ENCODE measurements at places on chromosomes 7 and 10.
A peak's percentile ranks its signal among the peaks of the same experiment; 100 is the strongest.

- no peak for DNase-seq
Observed at GRCh38 chr10:35751347-35751746, 109.3 kb upstream of the FZD8 start.

DNA sequence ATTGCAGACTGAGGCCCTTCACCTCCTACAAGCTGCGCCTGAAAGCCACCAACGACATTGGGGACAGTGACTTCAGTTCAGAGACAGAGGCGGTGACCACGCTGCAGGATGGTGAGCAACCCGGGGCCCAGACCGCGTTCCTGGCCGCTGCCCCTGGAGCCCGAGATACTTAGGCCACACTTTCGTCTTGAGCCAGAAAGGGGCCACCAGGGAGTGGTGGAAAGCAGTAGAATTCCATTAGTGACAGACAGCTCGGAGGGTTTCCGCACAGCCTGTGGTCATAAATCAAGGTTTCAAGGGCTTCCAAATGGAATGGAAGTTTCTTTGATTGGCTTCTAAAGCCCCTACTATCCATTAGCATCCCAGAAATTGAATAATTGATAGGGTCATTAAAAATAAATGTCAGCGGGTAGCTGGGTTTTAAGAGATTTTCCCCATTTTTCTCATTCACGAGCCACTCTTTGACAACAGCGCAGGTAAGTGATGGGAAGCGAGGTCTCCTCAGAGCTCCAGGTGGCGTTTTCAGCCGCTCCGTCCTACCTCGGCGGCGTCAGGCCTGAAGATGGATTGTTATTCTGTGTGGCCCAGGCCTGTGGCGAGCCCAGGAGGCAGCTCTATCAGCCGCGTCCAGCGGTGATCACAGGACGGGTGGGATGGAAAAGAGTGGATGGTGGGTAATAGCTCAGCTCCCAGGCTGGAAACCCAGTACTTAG lies 523.5 kb upstream of the FOXK1 start:
- no peak for DNase-seq

- DNase-seq, result no peak
Observed at GRCh38 chr10:104657457-104657856, 16.4 kb downstream of the SORCS3 start.

- DNase-seq, result no peak
Observed at GRCh38 chr10:117240621-117241529, at the start of gene SLC18A2. Gene SLC18A2 (plus strand): TSS chr10:117241114. CDS start chr10:117241694, 580 bp downstream.

DNA sequence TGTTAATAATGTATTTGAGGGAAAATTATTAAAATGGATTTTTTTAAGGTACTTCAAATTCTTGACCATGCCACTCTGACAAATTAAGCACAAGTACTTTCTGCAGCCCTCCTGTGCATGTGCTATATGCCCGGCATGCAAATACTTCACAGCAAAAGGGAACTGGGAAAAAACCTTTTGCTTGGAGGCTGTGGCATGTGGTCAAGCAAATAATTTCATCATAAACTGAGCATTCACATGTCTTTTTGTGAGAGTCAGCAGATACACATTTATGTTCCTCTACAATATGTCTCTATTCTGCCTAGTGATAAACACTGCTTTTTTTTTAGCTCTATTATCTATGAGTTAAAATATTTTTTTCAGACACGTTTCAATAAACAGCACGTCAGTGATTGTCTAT lies 53.7 kb upstream of the SEMA3A start:
- DNase-seq, result no peak

- DNase-seq, result no peak
Observed at GRCh38 chr10:69295027-69295636, 16.8 kb downstream of the HK1 start.

GRCh38 chr7:111789048-111789320 lies 226.7 kb upstream of the IMMP2L start:
- DNase-seq, result no peak

DNA sequence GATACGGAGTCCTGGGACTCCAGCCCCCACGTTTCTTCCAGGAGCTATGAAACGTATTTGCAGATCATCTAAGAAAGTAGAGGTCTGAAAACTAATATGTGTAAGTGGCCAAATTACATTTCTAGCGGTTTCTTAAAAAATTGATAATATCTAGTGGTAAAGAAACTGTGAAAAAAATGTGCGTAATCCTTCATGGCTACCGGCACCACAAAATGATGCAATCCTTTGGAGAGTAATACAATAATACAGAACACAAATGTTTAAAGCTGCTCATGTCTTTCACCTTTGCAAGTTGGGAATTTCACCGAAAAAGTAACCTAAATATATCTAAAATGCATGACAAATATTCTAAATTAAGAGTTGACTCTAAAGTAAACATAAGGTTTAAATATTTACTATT lies 742.1 kb downstream of the GRID1 start:
- DNase-seq, result no peak

GRCh38 chr10:115989621-115990020 lies 283.4 kb downstream of the GFRA1 start:
- no peak for DNase-seq

DNA sequence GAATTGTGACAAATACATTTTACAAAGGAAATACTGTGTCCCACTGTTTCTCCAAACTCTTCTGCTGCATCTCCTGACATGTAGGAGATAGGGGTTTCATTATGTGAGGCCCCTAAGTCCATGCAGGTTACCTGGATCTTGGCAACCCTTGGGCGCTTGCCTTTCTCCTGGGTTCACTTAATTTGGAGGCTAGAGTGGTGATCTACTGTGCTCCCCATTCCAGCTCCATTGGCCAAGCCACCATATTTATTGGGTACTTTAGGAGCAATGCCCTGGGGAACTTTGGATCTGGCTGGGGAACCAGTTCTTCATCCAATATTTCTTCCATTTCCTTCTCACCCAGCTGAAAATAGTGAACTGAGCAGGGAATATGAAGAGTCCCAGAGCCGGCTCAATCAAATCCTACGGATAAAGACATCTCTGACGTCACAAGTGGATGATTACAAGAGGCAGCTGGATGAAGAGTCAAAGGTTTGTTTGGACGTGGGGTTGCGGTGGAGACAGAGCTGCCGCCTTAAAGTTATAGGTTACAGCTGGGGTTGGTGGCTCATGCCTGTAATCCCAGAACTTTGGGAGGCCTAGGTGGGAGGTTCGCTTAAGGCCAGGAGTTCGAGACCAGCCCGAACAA lies 18.5 kb downstream of the MYH16 start:
- DNase-seq, result peak; percentile 40

GRCh38 chr7:91655656-91656055 lies 224.8 kb downstream of the MTERF1 start:
- DNase-seq, result no peak

DNA sequence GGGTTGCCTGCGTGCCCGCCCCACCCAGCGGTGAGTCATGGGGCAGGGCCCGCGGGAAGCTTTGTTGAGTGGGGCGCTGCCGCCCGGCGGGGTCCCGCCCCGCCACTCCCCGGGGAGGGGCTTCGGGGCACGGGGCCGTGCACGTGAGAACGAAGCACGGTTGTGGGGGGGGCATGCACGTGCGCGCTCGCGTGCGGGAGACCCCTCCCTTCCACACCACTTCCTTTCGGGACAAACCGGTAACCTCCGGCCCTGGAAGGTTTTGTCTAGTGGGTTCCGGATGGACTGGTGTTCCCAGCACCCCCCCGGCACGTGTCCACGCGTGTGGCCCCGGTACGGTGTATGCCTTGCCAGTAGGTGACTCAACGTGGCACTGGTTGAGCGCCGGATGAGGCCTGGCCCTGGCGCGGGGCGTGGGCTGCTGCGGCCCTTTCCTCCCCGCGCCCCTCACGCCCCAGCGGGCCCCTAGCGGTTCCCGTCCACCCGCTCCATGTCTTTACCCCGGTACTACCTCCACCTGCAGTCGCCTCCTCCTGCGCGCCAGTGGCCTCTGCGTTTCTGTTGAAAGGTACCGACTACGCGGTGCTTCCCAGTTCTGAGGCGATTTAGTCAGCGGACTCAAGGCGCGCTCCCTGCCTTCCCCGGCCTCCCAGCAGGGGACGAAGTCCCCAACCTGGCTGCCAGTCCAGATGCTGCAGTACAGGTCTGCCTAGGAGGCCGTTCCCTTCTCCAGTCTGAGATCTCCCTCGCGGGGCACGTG lies 3.1 kb downstream of the ADIRF start:
- peak; percentile 76 for DNase-seq

GRCh38 chr10:120945801-120946302 lies 94.7 kb downstream of the WDR11 start:
- DNase-seq, result no peak

DNA sequence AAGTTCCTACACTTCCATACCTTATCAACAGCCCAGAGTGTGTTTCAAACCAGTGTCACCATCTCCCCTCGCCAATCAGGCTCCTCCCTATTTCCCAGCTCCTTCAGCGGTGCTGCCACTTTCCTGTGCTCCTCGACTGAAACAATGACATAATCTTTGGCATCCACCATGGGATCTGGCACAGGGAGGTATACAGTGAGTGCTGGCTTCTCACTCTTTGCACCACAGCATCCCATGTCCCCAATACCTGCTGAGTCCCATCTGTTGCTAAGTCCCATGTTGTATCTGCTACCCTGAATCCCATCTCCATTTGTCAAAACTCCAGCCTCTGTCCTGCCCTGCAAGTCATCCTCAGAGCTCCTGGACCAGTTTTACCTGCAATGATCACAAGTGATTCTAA lies 15.4 kb downstream of the PAXIP1 start:
- no peak for DNase-seq

GRCh38 chr10:128540781-128541761 lies 414.8 kb upstream of the MKI67 start:
- no peak for DNase-seq

DNA sequence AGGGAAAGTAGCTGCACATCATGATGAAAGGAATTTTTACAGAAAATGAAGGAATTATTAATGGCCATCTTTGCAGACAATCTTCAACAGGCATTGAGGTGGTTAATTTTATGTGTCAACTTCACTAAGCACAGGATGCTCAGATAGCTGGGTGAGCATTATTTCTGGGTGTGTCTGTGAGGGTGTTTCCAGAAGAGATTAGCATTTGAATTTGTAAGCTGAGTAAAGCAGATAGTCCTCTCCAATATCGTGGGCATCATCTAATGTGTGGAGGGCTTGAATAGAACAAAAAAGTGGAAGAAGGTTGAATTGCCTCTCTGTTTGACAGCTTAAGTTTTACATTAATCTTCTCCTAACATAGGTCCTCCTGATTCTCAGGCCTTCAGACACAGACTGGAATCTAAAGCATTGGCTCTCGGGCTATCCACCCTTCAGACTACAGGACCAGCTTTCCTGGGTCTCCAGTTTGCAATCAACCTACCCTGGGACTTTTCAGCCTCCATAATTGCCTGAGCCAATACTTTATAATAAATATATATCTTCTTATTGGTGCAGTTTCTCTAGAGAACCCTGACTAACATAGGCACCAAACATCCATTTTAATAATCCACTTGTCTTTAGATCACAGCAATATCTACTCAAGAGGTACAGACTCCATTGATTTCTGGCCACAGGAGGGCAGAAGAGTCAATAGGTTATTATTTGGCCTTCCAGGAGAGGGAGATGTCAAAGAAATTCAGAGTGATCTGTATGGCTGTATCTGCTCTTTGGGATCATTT lies 10.5 kb upstream of the CRPPA start:
- DNase-seq, result no peak

DNA sequence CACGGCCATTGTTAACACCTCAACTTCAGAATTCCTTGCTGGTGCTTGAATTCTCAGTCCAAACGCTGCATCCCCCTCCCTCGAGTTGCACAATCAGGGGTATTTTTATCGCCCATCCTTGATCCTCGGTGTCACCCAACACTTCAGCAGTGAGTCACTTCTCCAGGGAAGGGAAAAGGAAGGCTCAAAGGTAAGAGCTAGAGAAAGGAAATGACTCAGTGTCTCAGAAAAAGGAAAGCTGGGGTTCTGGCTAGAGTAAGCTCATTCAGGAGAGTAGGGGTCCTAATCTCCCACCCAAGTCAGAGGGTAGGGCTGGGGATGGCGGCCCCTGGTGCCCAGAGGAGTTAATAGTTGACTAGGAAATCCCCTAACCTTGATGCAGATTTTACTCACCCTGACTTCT lies 39.8 kb upstream of the TRIM8 start:
- DNase-seq, result no peak

GRCh38 chr7:43758822-43759683 lies 573 bp downstream of the BLVRA start:
- no peak for DNase-seq

GRCh38 chr10:128863411-128863810 lies 603.6 kb upstream of the MGMT start:
- no peak for DNase-seq

DNA sequence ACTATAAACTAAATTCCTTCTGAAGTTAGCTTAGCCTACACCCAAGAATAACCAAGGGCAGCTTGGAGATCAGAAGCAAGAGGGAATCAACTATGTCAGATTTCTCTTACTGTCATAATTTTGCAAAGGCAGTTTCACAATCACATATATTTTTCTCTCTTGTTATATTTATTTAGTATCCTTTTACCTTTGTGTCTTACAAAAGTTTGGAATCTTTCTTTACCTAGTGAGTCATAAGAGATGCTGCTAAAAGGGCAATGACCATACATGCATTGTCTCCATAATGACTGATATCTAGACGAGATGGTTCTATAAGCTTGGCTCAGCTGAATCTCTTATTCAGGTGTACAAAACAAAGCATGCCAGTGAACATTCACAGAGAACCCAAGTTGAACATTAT lies 61.1 kb downstream of the PPP1R17 start:
- DNase-seq, result no peak

DNA sequence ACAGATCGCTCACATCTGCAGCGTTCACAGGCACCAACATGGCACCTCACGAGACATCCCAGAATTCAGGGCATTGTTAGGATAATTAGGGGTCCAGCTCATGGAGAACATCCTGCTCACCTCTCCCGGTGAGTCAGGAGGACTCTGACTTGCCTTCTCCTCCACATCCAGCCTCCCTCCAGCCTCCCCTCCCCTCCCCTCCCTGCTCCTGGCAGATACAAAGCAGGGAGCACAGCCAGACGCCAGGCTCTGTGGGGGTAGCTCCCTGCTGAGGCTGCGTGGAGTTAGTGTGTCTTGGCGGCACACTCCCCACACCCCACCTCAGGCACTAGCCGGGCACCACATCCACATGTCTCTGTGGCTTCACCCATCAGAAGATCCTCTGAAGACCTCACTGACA lies 320.6 kb downstream of the CXCL12 start:
- DNase-seq, result no peak

- DNase-seq, result no peak
Observed at GRCh38 chr10:89810908-89811525, 109.6 kb downstream of the KIF20B start.

DNA sequence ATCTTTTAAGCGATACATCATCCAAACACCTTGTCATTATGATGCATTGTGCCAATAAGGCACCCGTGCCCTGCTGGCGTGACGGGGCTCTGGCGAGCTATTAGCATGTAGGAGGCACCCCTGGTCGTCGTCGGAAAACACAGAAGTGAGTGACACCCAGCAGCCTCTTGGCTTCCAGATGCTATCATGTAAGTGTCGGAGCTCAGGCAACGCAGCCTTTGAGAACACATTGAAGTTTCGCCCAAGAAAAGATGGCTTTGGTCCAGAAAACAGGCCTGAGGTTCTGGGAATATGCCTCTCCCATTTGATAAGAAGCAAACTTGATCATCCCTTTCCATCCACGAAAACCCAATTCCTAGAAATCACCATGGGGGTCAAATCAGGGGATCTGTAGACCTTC lies 555.3 kb downstream of the GALNT17 start:
- DNase-seq, result no peak

- no peak for DNase-seq
Observed at GRCh38 chr10:32349199-32349585, 2.2 kb upstream of the EPC1 start.

All from NCI-H510A (cell line).